ENCODE measurements at places on chromosomes 16 and 17.

GRCh38 chr16:70460737-70461261 is 6.4 kb downstream of the FCSK start:
- no peak for DNase-seq

DNA sequence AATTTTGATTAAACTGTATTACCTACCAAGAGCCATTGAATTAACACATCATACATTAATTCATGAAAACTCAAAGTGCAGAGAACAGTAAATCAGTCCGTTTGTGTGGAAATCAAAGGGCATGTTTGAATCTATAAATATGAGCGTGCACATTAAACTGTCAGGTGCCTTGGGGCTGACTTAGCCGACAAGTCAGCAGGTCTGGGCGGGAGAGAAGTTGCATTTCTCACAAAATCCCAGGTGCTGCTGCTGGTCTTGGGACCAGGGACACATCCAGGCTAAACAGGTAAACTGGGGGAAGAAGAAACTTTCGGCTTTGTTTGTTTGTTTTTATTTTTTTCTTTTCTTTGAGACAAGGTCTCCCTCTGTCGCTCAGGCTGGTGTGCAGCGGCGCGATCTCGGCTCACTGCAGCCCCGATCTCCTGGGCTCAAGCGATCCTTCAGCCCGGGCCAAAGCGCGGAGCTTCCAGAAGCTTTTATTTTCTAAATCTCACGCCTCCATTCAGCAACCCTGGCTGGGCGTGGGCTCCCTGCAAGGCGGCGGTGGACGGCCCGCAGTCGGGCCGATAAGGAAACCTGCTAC is 213.9 kb downstream of the MRTFB start:
- no peak for DNase-seq

GRCh38 chr16:19710191-19710908 is 7.7 kb downstream of the KNOP1 start:
- DNase-seq, result no peak

DNA sequence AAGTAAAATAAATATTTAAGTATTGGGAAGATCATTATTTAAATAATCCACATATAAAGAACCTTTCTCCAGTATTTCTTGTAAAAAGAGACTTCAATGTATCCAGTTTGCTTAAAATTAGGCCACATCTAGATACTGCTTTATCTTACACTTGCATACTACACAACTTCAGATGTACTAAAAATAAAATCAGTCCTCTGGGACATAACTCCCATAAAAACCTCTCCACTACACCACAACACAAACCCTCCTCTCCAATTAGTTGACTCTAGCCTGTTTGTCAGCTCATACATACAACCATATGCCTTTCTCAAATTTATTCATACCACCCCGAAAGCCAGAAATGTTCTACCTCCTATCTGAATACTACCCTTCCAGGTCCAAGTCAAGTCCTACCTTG is 21.6 kb downstream of the SPOP start:
- no peak for DNase-seq
